Hepatocyte (in vitro differentiated cells): ENCODE measurements at places on chromosomes 5 and 9. TPM values are rescaled to one million over a fixed set of nuclear protein-coding genes. Genes with fewer than 3 reads are reported as not detected.
A peak's percentile ranks its signal among the peaks of the same experiment; 100 is the strongest.

DNA sequence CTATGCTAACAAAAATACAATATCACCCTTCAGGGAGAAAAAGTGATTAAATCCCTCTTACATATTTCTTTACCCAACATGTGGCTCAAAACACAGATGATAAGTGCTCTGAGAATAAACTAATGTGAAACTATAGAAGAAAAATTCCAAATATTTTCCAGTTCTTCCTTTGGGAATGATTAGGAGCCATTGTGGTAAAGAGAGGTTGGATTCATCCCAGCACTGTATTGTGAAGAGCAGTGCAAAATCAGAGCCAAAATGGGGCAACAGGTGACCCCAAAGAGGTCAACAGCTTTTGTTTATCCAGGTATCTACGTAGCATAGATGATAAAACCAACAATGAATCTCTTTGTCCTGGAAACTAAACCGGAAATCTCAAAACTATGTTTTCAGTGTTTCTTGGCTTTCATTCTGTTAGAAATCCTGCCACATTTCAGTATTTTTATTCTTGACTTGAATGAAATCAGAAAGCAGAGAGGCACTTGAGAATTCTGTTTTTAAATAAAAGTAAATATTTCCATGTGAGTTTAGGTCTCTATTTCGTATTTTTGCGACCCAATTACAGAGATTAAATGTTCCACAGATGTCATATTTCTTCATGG lies 120.4 kb upstream of the FST start:
- H3K4me3 ChIP-seq = no peak overlapping the region
- H3K4me1 ChIP-seq = no peaks in the 10 kb centered on the region
- H3K27me3 ChIP-seq = no peaks in the 10 kb centered on the region
- no peak overlapping the region for H3K27ac ChIP-seq

The SHOC1 gene
- 0.04 and 0.37 TPM in 2 replicates for total RNA-seq

- H3K27me3 ChIP-seq = no peaks in the 10 kb centered on the region
- H3K4me1 ChIP-seq = peaks cover 7% of the 10 kb centered on the region
- no peak for DNase-seq
These were observed 52.4 kb downstream of the VCAN start for GRCh38 chr5:83523929-83524328.

DNA sequence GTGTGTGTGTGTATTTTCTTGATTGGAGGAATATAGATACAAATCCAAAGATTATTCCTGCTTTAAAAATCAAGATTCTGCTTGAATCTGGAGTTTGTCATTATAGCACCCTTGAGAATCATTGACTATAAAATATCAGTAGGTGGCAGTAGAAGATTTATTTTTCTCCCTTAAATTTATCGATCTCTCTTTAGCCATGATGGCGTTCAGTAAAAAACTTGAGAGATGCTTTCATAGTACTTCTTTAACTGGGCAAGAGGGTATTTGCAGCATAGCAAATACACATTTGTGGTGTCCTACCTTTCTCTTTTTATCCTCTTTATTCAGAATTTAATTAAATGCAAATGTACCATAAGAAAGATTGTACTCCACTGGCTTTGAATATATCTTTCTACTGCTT lies 307.7 kb downstream of the ADGRV1 start:
- no peaks in the 10 kb centered on the region for H3K4me1 ChIP-seq
- H3K4me3 ChIP-seq = no peak overlapping the region
- no peaks in the 10 kb centered on the region for H3K36me3 ChIP-seq
- peak overlapping the region; percentile 11 for H3K27ac ChIP-seq
- DNase-seq = no peak
- no peaks in the 10 kb centered on the region for H3K27me3 ChIP-seq

The SVEP1 gene
- 13.3 and 14.6 TPM in 2 replicates for total RNA-seq

DNA sequence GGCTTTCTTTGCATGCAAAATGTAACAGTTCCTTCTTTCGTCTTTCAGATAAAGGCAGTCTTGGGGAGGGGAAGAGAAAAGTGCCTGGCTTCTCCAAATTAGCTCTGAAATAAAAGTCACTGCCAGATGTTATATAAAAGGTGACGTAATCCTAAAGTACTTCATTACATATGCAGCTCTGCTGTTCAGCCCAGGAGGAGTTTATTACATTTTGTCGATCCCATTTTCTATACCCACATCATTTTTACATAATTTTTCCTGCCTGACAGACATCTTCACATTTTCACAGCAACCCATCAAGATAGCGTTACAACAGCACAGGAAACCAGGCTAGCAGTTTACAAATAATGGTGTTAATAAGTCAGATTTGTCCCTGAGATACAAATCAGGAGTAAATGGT lies 86.7 kb upstream of the SLC30A5 start:
- H3K27me3 ChIP-seq = no peaks in the 10 kb centered on the region
- H3K36me3 ChIP-seq = no peaks in the 10 kb centered on the region
- no peak for DNase-seq
- H3K4me3 ChIP-seq = no peak overlapping the region

GRCh38 chr5:53089481-53089991 lies 20.0 kb downstream of the MOCS2 start:
- no peak for DNase-seq
- no peaks in the 10 kb centered on the region for H3K27me3 ChIP-seq
- no peaks in the 10 kb centered on the region for H3K4me1 ChIP-seq
- H3K4me3 ChIP-seq = no peak overlapping the region
- no peak overlapping the region for H3K27ac ChIP-seq

- H3K27ac ChIP-seq = no peak overlapping the region
- H3K4me3 ChIP-seq = no peak overlapping the region
- DNase-seq = no peak
- H3K27me3 ChIP-seq = no peaks in the 10 kb centered on the region
- peaks cover 7% of the 10 kb centered on the region for H3K4me1 ChIP-seq
- H3K36me3 ChIP-seq = no peaks in the 10 kb centered on the region
These were observed 419.4 kb downstream of the RAB3C start for GRCh38 chr5:59002162-59002825.

DNA sequence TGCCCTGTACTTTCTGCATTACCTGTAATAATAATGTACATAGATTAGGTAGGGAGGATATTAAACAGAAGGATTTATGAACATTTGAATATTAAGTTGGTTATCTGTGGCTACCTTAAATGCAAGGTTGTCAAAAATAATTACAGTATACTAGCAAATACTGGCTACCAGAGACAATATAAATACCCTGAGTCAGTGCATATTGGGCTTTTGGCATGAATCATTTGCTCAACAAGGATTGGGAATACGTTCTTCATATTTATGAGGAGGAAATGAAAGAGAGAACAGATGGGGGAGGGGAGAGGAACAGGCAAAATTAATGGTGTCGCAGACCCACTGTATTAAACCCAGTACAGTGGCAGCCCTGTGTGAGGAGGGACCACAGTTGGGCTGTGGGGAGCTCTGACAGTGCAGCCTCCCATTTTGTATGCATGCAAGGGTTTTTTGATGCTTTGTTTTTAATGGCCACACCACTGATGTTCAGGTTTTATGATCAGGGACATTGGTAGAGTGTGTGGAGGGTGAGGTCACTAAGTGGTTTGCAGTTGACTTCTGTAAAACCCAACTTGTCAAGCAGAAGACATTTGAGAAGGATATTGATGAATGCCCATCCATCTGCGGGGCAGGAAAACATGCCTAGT lies 56.9 kb downstream of the MVB12B start:
- H3K27ac ChIP-seq = no peak overlapping the region
- no peak for DNase-seq
- no peaks in the 10 kb centered on the region for H3K4me1 ChIP-seq

GRCh38 chr5:61306531-61307131 lies 25.4 kb upstream of the ZSWIM6 start:
- H3K36me3 ChIP-seq = no peaks in the 10 kb centered on the region
- no peak overlapping the region for H3K4me3 ChIP-seq
- no peaks in the 10 kb centered on the region for H3K27me3 ChIP-seq

DNA sequence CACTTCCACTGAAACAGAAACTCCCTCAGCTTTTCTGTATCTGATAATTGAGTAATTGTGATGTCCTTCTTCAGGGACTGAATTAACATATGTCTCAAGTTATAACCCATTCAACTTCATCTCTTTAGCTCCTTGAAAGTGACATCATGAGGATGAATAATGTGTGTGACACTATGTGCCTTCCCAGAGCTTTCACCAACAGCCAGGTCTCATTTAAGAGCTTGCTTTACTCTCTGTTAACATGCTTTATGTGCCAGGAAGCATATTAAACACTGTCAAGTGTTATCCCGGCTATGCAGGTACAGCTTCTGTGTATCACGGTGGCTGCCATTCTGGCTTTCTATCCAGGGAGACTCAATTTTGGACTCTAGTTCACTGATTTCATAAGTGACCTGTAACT lies 799.9 kb downstream of the CDH12 start:
- no peaks in the 10 kb centered on the region for H3K27me3 ChIP-seq
- no peaks in the 10 kb centered on the region for H3K4me1 ChIP-seq
- no peak for DNase-seq
- H3K27ac ChIP-seq = no peak overlapping the region

DNA sequence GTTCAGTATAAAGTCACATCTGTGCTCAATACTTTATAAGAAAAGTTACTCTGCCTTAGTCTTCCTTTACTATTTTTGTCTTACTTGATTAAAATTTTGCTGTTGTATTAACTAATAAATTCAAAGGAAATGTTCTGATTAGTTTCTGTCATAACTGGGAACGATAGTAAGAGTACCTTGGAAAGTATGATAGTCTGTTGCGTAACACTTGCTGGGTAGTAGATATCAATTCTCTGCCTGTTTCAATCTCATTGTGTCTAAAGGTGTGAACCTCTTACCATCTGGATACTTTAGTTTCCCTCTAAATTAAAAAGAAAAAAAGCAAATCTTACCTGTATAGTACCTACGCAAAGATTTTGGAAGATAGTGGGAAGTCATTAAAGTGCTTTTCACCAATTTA lies 48.5 kb downstream of the COMMD10 start:
- H3K36me3 ChIP-seq = no peaks in the 10 kb centered on the region
- H3K4me1 ChIP-seq = no peaks in the 10 kb centered on the region
- no peak overlapping the region for H3K4me3 ChIP-seq

The SSBP2 gene
- 23.7 and 29.3 TPM in 2 replicates for total RNA-seq

The FAM120AOS gene
- total RNA-seq = 48.1 and 56.0 TPM in 2 replicates

- no peaks in the 10 kb centered on the region for H3K36me3 ChIP-seq
- H3K4me1 ChIP-seq = no peaks in the 10 kb centered on the region
- peak overlapping the region; percentile 59 for H3K27ac ChIP-seq
- peak; percentile 44 for DNase-seq
- H3K4me3 ChIP-seq = no peak overlapping the region
These were observed 303.3 kb downstream of the DOCK8 start for GRCh38 chr9:517993-518392.

The BRD9 gene
- total RNA-seq = 16.5 and 20.3 TPM in 2 replicates

GRCh38 chr5:115349001-115349817 lies 52.8 kb upstream of the CCDC112 start:
- H3K4me1 ChIP-seq = peaks cover 17% of the 10 kb centered on the region
- H3K27me3 ChIP-seq = no peaks in the 10 kb centered on the region
- no peak overlapping the region for H3K4me3 ChIP-seq
- peak; percentile 75 for DNase-seq
- peak overlapping the region; percentile 79 for H3K27ac ChIP-seq

The SLC26A2 gene
- 160 TPM in 2 replicates for total RNA-seq

The C9orf50 gene
- total RNA-seq = not detected in 2 replicates

- H3K4me1 ChIP-seq = no peaks in the 10 kb centered on the region
- H3K27ac ChIP-seq = no peak overlapping the region
- H3K36me3 ChIP-seq = no peaks in the 10 kb centered on the region
- H3K4me3 ChIP-seq = no peak overlapping the region
- DNase-seq = peak; percentile 10
These were observed 629.3 kb downstream of the ANXA1 start for GRCh38 chr9:73780916-73781315.

GRCh38 chr5:173917788-173918786 lies 29.9 kb downstream of the CPEB4 start:
- peak overlapping the region; percentile 94 for H3K27ac ChIP-seq
- no peaks in the 10 kb centered on the region for H3K36me3 ChIP-seq
- peak overlapping the region; percentile 26 for H3K4me3 ChIP-seq
- no peaks in the 10 kb centered on the region for H3K27me3 ChIP-seq
- peaks cover 19% of the 10 kb centered on the region for H3K4me1 ChIP-seq
- peak; percentile 78 for DNase-seq

DNA sequence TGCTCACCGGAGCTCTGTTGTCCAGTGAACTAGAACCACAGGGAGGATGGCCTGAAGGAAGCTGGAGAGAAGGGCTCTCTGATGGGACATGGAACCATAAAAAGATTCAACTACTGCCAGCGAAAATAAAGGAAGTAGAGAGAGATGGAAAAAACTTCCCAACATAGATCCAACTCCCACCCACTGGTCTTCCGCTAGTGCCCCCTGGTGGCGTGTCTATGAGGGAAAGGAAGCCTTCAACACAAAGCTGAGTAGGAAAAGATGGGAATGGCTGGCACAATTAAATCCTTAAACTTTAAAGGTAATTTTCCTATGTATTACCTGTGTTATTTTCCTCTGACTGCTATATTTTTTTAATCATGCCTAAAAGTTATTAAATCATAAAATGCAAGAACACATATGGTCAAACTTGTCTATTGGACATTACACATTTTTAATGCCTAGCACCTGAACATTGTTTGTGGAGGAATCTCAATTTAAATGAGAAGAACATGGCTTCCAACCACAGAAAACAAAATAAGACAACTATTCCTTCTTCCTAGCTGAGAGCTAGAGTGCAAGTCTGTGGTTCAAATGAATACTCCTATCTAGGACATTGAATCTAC lies 51.5 kb downstream of the CEP120 start:
- H3K27me3 ChIP-seq = no peaks in the 10 kb centered on the region
- H3K27ac ChIP-seq = no peak overlapping the region
- H3K36me3 ChIP-seq = no peaks in the 10 kb centered on the region
- DNase-seq = peak; percentile 30
- peaks cover 8% of the 10 kb centered on the region for H3K4me1 ChIP-seq
- H3K4me3 ChIP-seq = no peak overlapping the region

DNA sequence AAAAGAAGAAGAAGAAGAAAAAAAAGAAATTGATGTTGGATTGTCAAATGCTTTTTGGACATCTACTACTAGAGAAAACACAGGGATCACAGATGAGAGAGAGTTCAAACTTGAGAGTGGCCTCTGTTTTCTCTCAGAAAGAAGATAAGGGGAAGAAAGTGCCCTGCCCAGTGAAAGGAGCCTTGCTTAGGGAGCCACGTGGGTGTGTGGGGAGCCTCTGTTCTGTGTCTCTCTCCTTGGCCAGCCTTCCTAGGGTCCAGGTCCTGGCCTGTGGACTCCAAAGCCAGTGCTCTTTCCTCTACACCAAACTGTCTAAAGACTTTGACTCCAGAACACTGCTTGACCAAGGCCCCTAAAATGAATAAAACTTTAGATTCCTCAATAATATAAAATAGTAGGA lies 22.0 kb upstream of the COL15A1 start:
- H3K4me1 ChIP-seq = peaks cover 12% of the 10 kb centered on the region
- no peaks in the 10 kb centered on the region for H3K27me3 ChIP-seq
- no peak for DNase-seq
- no peaks in the 10 kb centered on the region for H3K36me3 ChIP-seq
- no peak overlapping the region for H3K4me3 ChIP-seq

The MCTP1 gene
- 5.7 and 8.7 TPM in 2 replicates for total RNA-seq

DNA sequence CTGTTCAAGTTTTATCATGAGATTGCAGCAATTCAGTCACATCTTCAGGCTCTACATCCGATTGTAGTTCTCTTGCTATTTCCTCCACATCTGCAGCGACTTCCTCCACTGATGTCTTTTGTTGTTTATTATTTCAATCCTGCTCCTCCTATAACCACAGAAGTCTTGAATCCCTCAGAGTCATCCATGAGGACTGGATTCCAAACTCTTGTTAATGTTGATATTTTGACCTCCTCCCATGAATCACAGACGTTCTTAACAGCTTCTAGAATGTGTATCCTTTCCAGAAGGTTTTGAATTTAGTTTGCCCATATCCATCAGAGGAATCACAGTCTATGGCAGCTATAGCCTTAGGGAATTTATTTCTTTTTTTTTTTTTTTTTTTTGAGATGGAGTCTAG lies 3.6 kb downstream of the FBXO38 start:
- H3K27me3 ChIP-seq = no peaks in the 10 kb centered on the region
- DNase-seq = no peak
- no peaks in the 10 kb centered on the region for H3K36me3 ChIP-seq
- no peak overlapping the region for H3K27ac ChIP-seq
- H3K4me3 ChIP-seq = no peak overlapping the region
- peaks cover 43% of the 10 kb centered on the region for H3K4me1 ChIP-seq
